NCI-H2171 (cell line): ENCODE measurements at places on chromosomes 7 and 10.

- DNase-seq: no peak
Measured at GRCh38 chr10:31035266-31035798, 3.7 kb upstream of the ZNF438 start.

GRCh38 chr10:26665080-26666048, 32.1 kb upstream of the PDSS1 start:
- no peak for DNase-seq

DNA sequence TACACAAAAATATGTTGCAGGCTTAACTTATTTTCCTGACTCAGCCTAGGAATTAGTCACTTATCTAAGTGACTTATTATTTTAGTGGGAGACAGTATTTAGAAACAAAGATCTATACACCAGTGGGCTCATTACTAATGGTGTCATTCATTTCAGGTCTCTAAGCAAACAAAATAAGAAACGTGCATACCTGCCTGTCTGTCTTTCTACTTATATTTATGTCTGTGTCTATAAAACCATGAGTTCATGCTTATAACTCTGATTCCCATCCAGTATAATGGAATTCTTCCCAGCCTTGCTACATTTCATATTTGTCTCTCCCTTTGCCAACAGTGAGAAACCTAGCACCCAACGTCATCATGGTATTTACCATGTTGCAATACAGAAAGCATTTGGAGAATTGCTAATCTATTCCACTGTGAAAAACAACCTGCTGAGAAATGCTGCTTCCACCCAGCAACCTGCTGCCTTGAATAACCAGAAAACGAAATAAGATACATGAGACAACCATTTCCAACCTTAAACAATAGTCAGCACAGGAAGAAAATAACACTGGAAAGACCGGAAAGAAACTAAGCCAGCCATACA, 501.0 kb downstream of the GLRX3 start:
- no peak for DNase-seq

DNA sequence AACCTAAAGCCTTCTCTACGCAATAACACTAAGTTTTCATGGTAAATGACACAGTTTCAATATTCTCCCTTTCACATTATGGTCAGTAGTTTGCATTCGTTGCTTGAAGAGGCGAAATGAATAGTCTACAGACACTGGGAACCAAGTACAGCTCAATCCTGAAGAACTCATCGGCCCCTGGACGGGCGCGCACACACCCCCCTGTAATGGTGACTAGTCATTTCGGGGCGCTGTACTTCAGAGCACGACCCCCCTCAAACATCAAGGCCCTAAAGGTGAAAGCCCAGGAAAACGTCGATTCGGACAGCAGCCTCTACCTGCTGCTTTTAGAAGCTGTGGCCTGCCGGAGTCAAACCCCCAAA, 1.0 kb downstream of the NT5C2 start:
- no peak for DNase-seq

DNA sequence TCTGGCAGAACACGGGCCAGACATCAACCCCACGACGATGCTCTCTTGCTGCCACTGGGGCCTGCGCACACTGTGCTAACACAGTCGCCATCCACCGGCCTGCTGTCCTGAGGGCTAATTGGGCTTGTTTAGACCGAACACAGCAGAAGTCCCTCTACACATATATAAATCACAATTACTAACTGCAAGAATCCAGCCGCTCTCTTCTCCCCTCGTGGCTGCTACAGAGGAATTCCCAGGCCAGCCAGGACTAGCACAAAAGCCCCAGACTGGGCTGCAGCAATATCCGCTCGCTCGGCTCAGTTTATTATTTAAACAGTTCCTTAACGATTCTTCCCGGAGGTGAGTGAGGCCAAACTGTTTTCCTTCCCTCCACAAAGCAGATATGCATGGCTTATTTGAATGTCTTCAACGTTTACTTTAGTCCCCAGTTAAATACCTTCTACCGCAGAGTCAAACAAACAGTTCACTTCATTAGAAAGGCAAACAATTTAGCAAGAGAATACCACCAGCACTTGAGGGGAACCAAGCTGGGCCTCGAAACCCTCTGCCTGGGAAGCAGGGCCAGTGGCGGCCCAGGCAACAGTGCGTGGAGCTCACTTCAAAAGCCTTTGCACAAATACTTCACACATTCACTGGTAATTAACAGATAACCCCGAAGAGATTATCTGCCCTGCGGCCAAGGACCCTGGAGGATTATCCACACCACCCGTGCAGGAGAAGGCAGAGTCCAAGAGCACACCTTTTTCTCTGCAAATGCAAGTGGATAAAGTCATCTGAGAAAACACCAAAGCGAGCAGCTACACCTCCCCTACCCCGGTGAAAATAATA, 145.3 kb downstream of the GLI3 start:
- DNase-seq: no peak

DNA sequence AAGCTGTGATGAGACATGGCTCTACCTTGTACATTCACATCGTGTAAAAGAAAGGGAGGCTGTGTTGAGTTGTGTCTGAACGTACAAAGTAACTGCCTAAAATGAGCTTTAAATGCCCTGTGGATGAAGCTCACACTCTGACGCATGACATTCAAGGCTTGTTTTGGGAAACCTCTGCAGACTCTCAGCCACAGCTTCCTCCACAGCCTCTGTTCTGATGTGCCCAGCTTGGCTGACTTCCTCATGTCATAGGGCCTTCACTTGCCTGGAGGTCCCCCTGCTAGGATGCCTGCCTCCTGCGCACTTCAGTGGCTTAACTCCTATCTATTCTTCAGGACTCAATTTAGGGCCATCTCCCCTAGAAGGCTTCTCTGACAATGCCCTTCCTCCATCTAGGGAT, 230.0 kb upstream of the HABP2 start:
- DNase-seq: no peak

DNA sequence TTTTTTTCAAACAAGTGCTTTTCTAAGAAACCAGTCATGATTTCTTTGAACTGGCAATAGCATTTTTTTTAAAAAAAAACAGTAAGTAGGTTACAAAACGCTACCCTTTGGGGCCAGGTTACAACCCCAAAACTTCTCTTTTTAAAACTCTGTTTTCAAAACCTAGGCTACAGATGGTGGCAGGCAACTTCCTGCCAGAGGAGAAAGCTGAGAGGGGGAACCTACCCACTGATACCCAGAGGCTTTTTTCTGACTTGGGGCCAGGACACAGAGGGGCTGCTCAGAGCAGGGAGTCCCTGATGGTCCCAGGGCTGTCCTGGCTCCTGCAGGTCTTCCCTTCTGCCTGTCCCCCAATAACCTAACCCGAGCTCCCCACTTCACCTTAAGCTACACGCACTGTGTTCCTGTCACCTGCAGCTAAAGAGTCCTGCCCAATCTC, 6.9 kb downstream of the STN1 start:
- no peak for DNase-seq

DNA sequence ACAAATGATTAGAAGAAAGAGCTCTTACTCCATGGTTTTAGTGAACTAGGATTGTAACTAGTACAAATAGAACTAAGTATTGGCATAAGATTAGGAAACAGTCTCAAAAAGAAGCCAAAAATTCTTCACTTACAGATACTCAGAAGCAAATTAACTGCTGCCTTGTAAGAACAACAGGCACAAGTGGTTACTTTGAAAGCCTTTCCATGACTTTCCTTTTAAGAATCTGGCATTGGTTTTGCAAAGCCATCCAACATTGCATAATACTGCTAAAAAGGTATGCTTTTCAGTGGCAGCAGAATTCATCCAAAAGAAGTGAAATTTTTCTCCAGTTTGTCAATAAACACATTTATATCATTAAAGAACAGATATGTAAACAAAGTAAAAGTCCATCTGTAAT, 126.8 kb upstream of the ODAD2 start:
- no peak for DNase-seq

GRCh38 chr10:43966571-43966965, 317.9 kb upstream of the ZNF32 start:
- no peak for DNase-seq

DNA sequence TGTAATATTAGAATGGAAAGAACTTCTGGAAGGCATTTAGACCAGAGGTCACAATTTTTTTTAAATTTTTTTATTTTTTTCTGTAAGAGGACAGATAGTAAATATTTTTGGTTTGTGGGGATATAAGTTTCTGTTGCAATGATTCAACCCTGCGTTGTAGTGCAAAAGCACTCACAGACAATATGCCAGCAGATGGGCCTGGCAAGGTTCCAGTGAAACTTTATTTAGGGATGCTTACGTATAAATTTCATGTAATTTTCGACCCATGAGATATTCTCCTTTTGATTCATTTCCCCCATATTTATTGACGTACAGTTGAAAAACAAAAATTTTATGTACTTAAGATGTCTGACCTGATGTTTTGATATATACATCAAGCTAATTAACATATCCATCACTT, 72.8 kb upstream of the NMT2 start:
- DNase-seq: no peak

GRCh38 chr7:152451356-152451755, 15.6 kb upstream of the KMT2C start:
- DNase-seq: no peak

- DNase-seq: no peak
Measured at GRCh38 chr7:121575194-121575765, 179.2 kb upstream of the FAM3C start.

- DNase-seq: no peak
Measured at GRCh38 chr10:12431151-12432101, 82.1 kb downstream of the CAMK1D start.

DNA sequence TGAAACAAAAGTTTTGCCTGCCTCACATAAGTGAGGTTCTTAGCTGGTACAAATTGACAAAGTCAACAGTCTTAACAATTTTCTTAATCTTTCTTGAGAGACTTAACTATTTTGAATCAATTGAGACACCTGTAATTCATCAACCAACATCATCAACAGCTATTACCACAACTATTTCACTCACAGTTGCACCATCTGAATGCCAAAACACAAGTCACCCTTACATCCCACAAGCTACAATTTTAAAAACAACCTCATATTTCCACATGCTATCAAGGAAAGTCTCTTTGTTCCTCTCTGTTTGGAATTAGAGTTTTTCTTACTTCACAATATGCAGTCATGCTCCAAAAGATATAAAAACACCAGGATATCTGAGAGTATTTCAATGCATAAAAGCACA, 4.9 kb downstream of the SMURF1 start:
- no peak for DNase-seq

- no peak for DNase-seq
Measured at GRCh38 chr10:89887406-89887805, 186.0 kb downstream of the KIF20B start.

DNA sequence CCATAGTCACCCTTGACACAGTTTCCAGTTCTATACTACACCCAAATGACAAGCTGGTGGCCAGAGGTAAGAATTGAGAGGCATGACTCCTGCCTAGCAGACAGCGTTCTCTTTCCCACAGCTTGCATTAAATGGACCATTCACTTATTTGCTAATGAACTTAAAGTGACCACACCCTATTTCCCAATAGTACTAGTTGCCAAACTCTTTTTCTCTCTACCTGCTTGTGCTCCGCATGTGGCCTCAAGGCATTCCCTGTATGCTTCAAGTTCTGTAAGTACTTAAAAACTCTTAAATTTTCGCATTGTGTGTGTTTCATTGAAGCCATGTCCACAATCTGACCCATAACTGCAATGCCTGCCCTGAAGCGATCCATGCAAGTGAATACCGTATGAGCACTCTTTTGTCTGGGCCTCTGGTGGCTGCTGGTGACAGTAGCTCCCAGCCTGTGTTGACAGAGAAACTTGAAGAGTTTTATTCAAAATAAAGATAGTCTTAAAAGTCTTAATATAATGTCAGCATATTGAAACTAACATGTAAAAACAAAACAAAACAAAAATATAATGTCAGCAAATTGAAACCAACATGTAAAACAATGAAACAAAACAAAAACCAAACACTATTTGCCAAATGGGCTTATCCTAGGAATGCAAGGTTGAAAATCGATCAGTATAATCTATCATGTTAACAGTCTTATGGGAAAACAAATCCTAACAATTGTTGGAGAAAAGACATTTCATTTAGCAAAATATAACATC, 73.6 kb downstream of the CCSER2 start:
- no peak for DNase-seq

- DNase-seq: no peak
Measured at GRCh38 chr10:60429084-60429849, 39.6 kb upstream of the ANK3 start.
